ENCODE measurements at places on chromosomes 5 and 9. TPM values are rescaled to one million over a fixed set of nuclear protein-coding genes. Genes with fewer than 3 reads are reported as not detected.

Gene SHISAL2B
- not detected for polyA plus RNA-seq

DNA sequence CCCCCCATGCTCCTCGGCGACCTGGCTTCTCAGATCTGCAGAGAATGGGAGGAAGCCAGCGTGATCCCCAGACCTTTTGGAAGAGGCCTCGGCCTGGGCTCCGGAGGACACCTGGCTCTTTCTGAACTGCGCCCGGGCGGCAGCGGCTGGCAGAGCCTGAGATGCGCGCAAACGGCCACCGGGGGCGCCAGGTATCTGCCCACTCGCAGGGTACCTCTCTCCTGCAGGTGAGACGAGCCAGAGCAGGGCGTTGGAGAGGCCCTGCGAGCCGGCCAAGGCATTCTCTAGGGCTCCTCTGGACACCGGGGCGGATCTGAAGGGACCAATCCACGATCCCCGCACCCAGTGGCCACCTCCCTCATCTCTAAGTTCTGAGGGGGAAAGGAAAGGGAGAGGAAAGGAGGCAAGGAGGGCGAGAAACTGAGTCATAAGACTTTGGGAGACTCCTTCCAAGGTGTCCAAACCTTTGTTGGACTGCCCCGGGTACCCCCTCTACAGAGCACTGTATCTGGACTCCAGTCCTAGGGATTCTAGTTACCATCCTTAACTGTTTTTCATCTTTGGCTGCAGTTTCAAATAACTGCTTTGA lies 55.0 kb upstream of the SLC46A2 start:
- no peaks in the 10 kb centered on the region for H3K27me3 ChIP-seq
- H3K4me1 ChIP-seq, result peaks cover 13% of the 10 kb centered on the region
- H3K27ac ChIP-seq, result no peak overlapping the region
- no peak for DNase-seq
- no peak overlapping the region for H3K4me3 ChIP-seq

DNA sequence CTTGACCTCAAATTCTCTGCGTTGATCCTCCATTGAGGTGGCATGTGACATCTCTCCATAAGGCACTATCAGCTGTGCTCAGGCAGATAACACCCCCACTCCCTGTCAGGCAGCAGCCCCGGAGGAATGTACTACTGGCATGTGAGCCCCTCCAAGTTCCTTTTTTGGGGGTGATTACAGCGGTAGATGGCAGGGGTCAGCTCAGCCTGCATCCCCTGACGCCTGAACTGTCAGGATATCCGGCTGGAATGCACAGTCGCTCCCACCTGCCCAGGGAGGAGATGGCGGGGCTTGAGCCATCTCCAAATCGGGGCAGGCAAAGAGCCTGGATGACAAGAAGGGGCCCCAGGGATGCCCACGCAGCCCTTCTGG lies 40.8 kb downstream of the FAM78A start:
- H3K4me1 ChIP-seq, result no peaks in the 10 kb centered on the region
- DNase-seq, result no peak
- H3K36me3 ChIP-seq, result no peaks in the 10 kb centered on the region
- no peaks in the 10 kb centered on the region for H3K27me3 ChIP-seq

GRCh38 chr9:26331223-26331622 lies 561.4 kb downstream of the CAAP1 start:
- H3K27me3 ChIP-seq, result no peaks in the 10 kb centered on the region
- no peaks in the 10 kb centered on the region for H3K36me3 ChIP-seq
- H3K4me3 ChIP-seq, result no peak overlapping the region
- no peaks in the 10 kb centered on the region for H3K4me1 ChIP-seq

GRCh38 chr9:135980926-135981630 lies 19.9 kb upstream of the UBAC1 start:
- H3K4me3 ChIP-seq, result no peak overlapping the region
- no peaks in the 10 kb centered on the region for H3K36me3 ChIP-seq
- peak overlapping the region; percentile 67 for H3K27ac ChIP-seq
- peak; percentile 93 for DNase-seq
- H3K27me3 ChIP-seq, result no peaks in the 10 kb centered on the region
- H3K4me1 ChIP-seq, result peaks cover 19% of the 10 kb centered on the region

GRCh38 chr5:9278921-9279603 lies 266.8 kb downstream of the SEMA5A start:
- peaks cover 5% of the 10 kb centered on the region for H3K4me1 ChIP-seq
- H3K36me3 ChIP-seq, result no peaks in the 10 kb centered on the region
- H3K27ac ChIP-seq, result no peak overlapping the region
- H3K27me3 ChIP-seq, result no peaks in the 10 kb centered on the region

GRCh38 chr5:140927228-140927573 lies 1.1 kb downstream of the PCDHAC1 start:
- peak; percentile 32 for DNase-seq
- H3K36me3 ChIP-seq, result no peaks in the 10 kb centered on the region
- H3K27me3 ChIP-seq, result no peaks in the 10 kb centered on the region
- H3K4me1 ChIP-seq, result no peaks in the 10 kb centered on the region

DNA sequence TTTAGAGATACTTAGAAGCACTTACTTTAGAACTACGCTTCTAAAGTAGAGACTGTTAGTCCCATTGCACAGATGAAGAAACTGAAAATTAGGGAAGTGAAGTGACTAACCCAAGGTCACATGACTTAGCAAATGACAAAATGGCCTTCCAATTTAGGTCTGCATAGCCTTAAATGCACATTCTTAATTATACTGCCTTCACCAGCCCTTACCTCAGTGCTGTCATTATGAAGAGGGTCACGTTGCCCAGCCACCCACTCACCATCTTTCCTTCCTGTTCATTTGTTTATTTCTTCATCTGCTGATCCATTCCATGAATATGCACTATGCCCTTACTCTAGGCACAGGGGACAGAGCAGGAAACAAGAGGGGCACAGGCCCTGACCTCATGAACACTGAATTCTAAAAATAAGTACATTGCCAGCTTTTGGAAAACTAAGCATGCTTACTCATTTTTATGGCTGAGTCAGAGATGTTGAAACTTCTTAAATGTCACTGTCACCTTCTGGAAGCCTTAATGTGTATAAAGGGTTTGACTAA lies 8.6 kb downstream of the HAVCR2 start:
- no peaks in the 10 kb centered on the region for H3K36me3 ChIP-seq
- DNase-seq, result no peak
- H3K4me1 ChIP-seq, result no peaks in the 10 kb centered on the region
- no peaks in the 10 kb centered on the region for H3K27me3 ChIP-seq

Gene FOXD4L5
- polyA plus RNA-seq, result not detected

Gene PCDHB11
- 0.63 TPM for polyA plus RNA-seq

Gene SPAG8
- polyA plus RNA-seq, result 81.5 TPM
